ENCODE measurements at places on chromosomes 4 and X.

GRCh38 chr4:786861-787300 lies 39.0 kb downstream of the CPLX1 start:
- DNase-seq: no peak

GRCh38 chrX:15820106-15821073 lies 30.1 kb downstream of the ZRSR2 start:
- DNase-seq: peak; percentile 35

- peak; percentile 64 for DNase-seq
Measured at GRCh38 chr4:38860788-38861424, 4.3 kb upstream of the TLR6 start.

- DNase-seq: no peak
Measured at GRCh38 chr4:25552580-25553271, 102.9 kb upstream of the SLC34A2 start.

- no peak for DNase-seq
Measured at GRCh38 chr4:3305610-3306371, 13.0 kb downstream of the RGS12 start.
